ENCODE measurements at places on chromosomes 16 and 17.

- DNase-seq: no peak
Observed at GRCh38 chr16:3044708-3045107, 1.7 kb upstream of the MMP25 start.

GRCh38 chr16:89103156-89103555, 9.5 kb downstream of the ACSF3 start:
- DNase-seq: no peak

DNA sequence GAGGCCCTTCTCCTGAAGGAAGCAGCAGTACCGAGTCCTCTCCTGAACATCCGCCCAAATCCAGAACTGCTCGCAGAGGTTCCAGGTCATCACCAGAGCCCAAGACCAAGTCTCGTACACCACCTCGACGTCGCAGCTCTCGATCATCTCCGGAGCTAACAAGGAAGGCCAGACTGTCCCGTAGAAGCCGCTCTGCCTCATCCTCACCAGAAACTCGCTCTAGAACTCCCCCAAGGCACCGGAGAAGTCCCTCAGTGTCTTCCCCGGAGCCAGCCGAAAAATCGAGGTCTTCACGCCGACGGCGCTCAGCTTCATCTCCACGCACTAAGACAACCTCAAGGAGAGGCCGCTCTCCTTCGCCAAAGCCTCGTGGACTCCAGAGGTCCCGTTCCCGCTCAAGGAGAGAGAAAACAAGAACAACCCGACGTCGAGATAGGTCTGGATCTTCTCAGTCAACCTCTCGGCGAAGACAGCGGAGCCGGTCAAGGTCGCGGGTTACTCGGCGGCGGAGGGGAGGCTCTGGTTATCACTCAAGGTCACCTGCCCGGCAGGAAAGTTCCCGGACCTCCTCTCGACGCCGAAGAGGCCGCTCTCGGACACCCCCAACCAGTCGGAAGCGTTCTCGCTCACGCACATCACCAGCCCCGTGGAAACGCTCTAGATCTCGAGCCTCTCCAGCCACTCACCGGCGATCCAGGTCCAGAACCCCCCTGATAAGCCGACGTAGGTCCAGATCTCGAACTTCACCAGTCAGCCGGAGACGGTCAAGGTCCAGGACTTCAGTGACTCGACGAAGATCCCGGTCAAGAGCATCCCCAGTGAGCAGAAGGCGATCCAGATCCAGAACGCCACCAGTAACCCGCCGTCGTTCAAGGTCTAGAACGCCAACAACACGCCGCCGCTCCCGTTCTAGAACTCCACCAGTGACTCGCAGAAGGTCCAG, 11.3 kb downstream of the ELOB start:
- DNase-seq: no peak

DNA sequence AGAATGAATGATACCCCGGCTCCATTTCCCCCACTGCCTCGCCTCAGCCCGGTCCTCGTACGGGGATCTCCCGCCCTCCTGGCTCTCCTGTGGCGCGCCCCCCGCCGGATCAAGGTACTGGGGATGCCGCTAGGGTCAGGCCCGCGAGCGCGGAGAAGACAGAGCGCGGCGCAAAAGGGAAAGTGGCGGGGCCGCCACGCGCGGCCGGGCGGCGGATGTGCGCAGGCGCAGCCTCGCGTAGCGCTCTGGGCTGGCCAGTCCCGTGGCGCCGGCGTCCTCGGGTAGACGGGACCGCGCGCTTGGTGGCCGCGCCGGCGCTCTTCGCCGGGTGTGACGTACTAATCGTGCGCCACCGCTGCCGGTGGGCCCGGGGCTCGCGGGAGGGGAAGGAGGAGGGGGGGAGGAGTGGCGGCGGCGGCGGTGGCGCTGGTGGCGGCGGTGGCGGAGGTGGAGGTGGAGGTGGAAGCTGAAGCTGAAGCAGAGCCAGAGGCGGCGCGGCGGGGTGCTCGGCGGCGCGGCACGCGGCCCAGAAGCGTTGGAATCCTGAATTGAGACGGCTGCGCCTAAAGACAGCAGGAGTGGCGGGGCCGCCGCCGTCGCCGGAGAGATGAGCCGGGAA, at the start of gene SENP3:
TSS of gene SENP3 (plus strand) at position 331 of the 619 bp plus-strand sequence. CDS start 1,158 bp downstream, outside the sequence.
- peak; percentile 91 for DNase-seq

GRCh38 chr17:57861790-57862693, 12.2 kb upstream of the MRPS23 start:
- peak; percentile 74 for DNase-seq

GRCh38 chr17:7714721-7715594, 2.6 kb upstream of the DNAH2 start:
- no peak for DNase-seq

- no peak for DNase-seq
Observed at GRCh38 chr17:37188157-37188556, 187.6 kb upstream of the C17orf78 start.

- DNase-seq: peak; percentile 58
Observed at GRCh38 chr16:84547546-84548061, 43.1 kb upstream of the MEAK7 start.

DNA sequence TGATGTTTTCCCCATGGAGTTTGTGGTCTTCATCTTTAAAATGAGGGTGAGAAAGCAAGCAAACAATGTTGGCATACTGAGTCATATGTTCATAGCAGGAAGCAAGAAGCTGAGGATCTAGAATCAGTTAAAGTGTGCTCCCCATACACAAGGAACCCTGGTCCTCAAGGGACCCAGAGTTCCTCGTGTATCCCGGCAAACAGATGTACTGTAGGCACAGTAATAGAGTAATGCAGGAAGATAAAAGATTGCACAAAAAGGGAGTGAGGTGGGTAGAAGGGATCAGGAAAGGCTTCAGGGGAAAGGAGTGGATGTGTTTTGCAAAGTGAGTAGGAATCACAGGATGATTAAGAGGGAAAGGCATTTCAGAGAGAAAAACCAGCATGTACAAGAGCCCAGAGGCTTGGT, 412.3 kb upstream of the CDH11 start:
- DNase-seq: no peak

DNA sequence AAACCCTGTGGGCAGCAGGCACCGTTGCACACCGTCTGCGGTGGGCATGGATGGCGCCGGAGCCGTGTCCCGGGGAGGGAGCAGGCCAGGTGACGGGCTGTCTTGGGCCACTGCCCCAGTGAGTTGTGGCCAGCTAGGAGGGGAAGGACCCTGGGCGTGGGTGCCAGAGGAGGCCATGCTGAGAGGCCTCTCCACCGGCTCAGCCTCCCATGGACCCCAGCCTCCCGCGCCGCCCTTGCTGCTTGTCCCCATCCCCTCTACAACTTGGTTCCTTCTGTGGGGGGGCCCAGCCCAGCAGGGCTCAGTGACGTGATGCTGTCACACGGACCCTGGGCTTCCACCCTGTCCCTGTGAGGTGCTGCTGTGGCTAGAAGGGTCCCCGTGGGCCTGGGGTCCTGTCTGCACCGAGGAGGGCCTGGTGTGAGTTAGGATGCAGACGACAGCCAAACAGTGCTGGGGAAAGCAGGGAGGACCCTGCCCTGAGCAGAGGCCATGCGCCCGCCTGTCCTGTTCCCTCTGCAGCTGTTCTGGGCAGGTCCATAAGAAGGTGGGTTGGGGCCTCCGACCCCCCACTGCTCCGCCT, 11.3 kb downstream of the UBE2I start:
- no peak for DNase-seq

DNA sequence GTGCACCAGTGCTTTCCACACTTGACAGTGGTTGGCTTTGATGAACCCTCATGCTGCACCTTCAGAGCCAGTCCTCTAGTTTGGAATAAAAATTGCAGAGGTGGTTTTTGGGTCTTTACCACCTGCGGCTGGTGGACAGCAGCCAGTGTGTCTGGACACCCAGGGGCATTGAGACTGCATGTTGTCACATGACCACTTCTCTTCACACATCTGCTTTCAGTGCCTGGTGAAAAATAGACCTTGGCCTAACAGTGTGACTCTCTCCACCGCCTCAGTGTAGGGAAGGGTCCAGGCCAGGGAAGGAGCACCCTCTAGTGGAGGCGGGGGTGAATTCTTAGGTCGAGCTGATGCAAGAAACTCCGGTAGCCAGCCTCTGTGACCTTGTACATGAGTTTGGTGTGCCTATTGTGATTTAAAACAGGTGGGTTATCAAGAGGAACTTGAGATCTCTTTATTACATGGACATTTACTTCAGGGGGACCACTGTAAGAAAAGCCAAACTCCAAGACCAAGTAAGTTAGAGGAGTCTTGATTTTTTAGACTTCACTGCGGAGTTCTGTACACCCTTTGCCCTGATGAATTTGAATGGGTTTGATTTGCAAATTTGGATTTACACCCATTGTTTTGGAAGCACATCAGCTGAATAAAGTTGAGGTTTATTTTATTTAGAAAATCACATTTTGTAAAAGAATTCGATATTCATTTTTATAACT, 17.9 kb downstream of the GOSR2 start:
- peak; percentile 41 for DNase-seq

GRCh38 chr17:73343739-73344454, 32.1 kb upstream of the CDC42EP4 start:
- no peak for DNase-seq

DNA sequence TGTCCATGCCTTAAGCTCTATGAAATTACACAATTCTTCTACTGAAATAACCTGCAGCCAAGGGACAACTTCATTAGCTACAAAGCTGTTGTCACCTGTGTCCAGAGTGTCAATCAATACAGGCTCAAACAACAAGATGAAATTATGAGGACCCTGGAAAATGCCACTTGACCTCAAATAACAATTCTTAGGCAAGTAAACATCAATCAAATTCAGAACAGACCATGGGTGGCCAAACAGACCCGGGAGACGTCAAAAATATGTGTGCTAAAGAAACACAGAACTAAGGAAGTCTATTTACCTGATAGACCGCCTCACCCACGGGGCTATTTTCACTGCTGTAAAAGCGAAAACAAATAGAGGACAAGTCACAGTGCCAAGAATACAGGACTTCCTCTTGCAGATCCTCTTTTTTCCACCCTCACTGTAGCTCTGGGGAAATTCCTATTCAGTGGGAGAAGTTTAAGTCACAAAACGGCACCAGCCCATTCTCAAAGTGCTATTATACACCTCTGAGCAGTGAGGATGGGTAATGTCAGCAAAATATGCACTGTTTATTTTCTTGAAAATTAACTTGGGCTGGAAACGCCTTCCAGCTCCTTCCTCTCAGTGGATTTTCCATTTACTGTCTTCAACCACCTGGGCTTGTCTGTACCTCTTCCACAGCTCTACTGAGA, 2.7 kb downstream of the LITAF start:
- no peak for DNase-seq

DNA sequence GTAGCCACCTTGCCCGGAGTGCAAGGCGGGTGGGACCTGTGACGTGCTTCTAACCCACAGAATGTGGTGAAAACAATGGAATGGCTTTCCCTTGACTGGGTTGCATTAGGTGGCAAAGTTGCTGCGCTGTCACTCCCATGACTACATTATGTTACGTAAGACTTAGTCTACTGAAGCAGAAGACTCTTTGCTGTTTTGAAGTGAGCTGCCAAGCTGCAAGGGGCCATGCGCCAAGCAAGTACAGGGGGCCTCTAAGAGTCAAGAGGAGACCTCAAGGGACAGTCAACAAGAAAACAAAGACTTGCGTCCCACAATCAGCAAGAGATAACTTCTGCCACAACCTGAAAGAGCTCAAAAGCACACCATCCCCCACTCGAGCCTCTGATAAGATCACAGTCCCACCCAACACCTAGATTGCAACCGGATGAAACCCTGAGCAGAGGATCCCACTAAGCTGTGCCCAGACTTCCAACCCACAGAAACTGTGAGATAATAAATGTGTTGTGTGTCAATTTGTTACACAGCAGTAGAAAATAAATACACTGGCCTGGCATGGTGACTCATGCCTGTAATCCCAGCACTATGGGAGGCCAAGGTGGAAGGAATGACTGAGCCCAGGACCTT, 16.5 kb downstream of the ANKRD11 start:
- DNase-seq: no peak

DNA sequence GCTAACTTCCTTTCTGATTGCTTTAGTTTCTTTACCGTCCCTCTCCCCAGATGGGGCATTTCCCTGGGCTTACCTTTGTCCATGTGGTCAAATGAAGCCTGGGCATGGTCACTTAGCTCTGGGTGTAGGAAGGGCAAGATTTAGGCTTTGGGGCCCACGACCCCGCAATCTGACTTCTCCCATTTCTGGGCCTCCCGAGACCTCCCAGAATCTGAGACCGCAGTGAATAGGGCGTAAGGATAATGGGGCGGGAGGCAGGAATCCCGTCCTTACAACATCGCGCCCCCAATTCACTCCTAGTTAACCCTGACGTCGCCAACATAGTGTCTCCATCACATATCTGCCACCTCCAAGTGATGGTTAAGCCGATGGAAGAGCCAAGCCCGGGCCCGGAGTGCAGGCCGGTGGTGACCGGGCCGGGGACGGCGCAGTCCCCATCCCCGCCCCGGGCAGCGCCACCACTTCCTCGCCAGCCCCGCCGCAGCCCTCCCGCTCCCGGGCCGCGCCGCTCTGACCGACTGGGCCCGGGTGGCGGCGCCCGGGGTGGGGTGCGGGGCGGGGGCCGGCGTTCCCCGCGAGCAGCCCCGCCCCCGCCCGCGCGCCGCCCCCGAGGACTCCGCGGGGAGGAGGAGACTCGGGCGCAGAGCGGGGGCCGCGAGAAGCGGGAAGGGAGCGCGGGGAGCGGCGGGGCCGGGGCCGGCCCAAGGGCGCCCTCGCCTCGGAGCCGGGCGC, at the start of gene RHBDL3:
TSS of gene RHBDL3 (plus strand) at position 641 of the 732 bp plus-strand sequence. CDS start 358 bp downstream, outside the sequence.
- no peak for DNase-seq

GRCh38 chr16:83137326-83137781, 510.6 kb downstream of the CDH13 start:
- no peak for DNase-seq

DNA sequence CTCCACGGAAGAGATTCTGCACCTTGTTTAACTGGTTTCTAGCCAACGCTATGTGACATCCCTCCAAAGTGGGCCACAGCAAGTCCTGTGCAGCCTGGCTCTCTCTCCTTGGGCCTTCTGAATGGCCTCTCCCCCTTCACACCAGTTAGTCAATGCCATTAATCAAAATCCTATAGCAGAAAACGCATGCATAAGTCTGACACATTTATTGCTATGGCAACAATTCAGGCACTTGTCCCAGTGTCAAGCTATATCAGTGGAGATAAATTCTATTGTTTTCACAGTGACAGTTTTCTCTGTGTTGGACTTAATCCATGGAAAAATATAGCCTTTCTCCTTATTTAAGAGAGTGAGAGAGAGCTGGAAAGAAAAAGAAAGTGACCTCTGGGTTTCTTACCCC, 87.2 kb upstream of the TOX3 start:
- no peak for DNase-seq

DNA sequence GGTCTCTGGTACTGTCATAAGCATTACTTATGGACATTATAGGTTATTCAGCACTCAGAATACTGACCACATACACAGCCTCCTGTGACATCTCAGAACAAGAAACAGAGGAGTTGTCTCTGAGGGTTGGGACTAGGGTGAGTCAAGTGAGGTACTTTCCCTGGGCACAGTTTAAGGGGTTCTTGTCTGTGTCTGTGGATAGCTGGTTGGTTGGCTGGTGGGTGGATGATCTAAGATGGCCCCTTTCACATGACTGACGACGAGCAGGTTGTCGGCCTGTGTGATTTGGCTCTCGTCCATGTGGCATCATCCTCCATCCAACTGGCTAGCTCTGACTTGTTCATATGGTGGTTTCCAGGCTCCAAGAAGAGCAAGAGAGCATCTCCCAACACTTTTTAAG, 163.9 kb downstream of the PRKCB start:
- DNase-seq: no peak
